ENCODE measurements at places on chromosomes 2 and 18. TPM values are rescaled to one million over a fixed set of nuclear protein-coding genes. Genes with fewer than 3 reads are reported as not detected.

DNA sequence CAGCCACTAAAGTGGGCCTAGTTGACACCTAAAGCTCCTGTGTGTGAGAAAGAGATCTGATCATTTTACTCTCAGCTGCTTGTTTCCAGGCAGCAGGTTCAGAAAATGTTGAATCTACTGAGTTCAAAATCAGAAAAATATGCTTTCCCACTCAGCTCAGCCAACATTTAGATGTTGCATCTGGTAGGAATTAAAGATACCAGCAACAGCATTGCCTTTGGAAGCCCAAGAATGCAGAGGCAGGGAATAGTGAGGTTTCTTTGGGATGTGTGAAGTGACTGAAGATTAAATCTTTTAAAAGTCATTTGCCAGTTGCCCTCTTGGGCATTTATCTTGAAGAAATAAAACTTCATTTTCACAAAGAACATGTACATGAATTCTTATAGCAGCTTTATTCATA is 33.9 kb upstream of the DOCK10 start:
- no peak for DNase-seq
- no peaks in the 10 kb centered on the region for H3K4me1 ChIP-seq
- no peak overlapping the region for H3K27ac ChIP-seq
- H3K36me3 ChIP-seq, result no peaks in the 10 kb centered on the region

DNA sequence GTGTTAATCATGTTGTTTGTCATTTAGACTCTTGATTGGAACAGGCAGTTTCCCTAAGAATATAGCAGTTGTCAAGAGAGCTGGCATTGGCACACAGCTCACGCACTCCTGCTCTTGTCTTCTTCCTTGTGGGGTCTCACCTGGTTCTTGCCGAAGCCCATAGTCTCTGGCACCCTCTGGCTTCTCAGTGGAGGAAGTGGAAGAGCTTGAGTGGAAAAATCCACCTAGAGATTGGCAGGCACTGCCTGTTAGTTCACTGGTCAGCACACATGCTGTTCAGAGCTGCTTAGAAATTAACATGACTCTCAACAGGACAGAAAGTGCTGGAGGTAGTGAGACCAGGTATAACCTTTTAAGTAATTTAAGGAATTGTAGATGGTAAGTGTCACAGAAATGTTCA is 28.3 kb downstream of the SCTR start:
- no peaks in the 10 kb centered on the region for H3K27me3 ChIP-seq
- no peaks in the 10 kb centered on the region for H3K36me3 ChIP-seq
- no peak overlapping the region for H3K4me3 ChIP-seq
- H3K4me1 ChIP-seq, result no peaks in the 10 kb centered on the region

GRCh38 chr18:59876310-59876626 is 23.5 kb upstream of the PMAIP1 start:
- no peaks in the 10 kb centered on the region for H3K27me3 ChIP-seq
- no peak overlapping the region for H3K27ac ChIP-seq
- no peaks in the 10 kb centered on the region for H3K36me3 ChIP-seq
- no peak for DNase-seq
- H3K4me3 ChIP-seq, result no peak overlapping the region
- no peaks in the 10 kb centered on the region for H3K4me1 ChIP-seq

- DNase-seq, result no peak
- H3K27ac ChIP-seq, result no peak overlapping the region
- H3K27me3 ChIP-seq, result no peaks in the 10 kb centered on the region
- H3K36me3 ChIP-seq, result peaks cover 4% of the 10 kb centered on the region
These were observed 1.6 kb downstream of the TYMS start for GRCh38 chr18:658947-659533.

DNA sequence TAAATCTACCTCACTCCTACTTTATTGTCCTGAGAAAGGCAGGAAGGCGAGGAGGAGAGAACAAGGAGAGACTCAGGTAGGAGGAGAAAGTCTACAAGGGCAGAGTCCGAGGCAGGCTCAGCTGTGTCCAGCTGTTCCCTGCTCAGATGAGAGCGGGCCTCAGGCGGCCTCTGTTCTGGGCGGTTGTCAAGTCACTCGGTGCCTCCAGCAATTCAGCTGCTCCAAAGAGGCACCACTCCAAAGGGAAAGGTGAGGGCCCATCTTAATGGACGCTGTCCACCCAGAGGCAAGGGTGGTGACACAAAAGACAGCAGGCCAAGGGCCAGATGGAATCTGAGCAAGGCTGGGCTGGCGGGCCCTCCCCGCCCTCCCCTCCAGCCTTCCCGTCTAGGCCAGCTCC is 101.4 kb upstream of the EPAS1 start:
- H3K4me1 ChIP-seq, result no peaks in the 10 kb centered on the region
- H3K4me3 ChIP-seq, result no peak overlapping the region
- no peak for DNase-seq
- no peak overlapping the region for H3K27ac ChIP-seq
- H3K27me3 ChIP-seq, result no peaks in the 10 kb centered on the region

Gene ANTXR1
- total RNA-seq, result 45.7 TPM

Gene UGT1A8
- not detected for total RNA-seq

Gene TLX2
- 0.69 TPM for total RNA-seq

Gene GKN2
- total RNA-seq, result not detected

Gene LRRC30
- not detected for total RNA-seq

Gene ATP8B1
- total RNA-seq, result 14.4 TPM
